ENCODE measurements at places on chromosomes 13 and 19.

DNA sequence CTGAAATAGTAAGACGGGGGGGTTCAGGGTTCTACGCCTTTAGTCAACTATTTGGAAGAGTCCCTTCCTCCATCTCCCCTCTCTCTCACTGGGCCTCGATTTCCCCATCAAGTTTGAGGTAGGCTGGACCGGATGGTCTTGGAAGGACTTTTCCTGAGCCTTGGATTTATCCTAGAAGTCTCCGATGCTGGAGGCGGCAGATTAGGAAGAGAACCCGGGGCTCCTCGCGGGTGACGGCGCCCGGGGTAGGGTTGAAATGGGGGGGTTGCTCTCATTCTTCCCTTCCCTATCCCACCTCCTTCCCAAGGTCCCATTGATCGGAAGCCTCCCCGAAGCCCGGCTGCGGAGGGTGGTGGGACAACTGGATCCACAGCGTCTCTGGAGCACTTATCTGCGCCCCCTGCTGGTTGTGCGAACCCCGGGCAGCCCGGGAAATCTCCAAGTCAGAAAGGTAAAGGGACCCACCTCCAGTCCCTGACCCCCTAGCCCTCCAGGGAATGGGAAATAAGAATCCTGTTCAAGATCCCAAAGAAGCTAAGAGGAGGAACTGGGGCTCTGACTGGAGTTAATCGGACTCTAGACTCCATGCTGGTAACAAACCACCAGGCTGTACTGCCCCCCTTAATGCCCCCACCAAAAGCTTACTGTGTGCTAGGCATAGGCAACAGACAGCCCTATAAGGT is 781 bp downstream of the QPCTL start:
- no peak for DNase-seq

- no peak for DNase-seq
These were observed 12.5 kb downstream of the CAPN12 start for GRCh38 chr19:38731654-38732301.

DNA sequence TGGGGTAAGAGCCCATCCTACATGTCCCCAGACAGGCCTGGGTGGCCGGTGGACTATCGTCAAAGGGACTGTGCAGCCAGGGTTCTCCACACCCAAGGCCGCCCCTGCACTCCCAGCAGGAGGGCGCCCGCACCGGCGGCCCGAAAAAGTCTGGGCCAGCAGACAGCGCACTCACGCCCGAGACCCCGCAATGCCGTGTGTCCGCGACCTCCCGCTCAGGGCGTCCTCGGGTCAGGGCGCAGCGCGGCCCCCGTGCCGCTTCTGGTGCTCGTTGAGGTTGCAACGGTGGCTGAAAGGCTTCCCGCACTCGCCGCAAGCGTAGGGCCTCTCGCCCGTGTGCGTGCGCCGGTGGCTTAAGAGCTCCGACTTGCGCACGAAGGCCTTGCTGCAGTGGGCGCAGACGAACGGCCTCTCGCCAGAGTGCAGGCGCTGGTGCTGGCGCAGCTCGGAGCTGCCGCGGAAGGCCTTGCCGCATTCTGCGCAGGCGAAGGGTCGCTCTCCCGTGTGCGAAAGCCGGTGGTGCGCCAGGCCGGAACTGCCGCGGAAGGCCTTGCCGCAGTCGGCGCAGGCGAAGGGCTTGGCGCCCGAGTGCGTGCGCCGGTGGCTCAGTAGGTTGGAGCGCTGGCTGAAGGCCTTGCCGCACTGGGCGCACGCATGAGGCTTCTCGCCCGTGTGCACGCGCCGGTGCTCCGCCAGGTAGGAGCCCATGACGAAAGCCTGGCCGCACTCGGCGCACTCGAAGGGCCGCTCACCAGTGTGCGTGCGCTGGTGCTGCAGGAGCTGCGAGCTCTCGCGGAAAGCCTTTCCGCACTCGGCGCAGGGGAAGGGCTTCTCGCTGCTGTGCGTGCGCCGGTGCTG is 2.8 kb upstream of the A1BG start:
- no peak for DNase-seq

DNA sequence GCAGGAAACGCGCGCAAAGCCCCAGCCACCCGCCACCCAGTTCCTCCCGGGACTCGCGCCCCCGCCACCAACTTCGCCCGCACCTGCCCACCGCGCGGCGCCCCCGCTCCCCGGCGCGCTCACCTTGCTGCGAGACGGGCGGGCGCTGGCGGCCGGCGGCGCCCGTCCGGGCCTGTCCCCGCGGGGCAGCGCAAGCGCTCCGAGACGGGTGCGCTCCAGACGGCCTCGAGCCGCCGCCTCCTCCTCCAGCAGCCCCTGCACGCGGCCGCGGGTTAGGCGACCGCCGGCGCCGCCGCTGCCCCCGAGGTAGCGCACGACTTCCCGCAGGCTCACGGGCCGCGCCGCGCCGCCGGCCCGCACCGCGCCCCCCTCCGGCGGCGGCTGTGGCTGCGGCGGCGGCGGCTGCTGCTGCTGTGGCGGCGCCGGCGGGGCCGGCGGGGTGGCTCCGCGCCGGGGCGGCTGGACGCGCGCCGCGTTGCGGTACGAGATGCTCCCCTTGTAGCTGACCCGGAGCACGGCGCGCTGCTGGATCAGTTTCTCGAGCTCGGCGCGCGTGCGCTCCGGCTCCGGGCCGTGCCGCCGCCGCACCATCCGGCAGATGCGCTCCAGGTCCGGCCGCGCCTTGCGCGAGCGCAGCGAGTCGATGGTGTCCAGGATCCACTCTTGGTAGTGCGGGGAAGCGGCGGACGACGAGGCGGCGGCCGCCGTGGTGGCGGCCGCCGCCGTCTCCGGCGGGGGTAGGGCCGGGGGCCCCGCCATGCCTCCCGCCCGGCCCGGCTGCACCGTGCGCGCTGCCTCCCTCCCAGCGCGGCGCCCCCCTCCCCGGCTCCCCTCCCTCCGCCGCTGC is 666 bp downstream of the SAMD1 start:
- DNase-seq: no peak

DNA sequence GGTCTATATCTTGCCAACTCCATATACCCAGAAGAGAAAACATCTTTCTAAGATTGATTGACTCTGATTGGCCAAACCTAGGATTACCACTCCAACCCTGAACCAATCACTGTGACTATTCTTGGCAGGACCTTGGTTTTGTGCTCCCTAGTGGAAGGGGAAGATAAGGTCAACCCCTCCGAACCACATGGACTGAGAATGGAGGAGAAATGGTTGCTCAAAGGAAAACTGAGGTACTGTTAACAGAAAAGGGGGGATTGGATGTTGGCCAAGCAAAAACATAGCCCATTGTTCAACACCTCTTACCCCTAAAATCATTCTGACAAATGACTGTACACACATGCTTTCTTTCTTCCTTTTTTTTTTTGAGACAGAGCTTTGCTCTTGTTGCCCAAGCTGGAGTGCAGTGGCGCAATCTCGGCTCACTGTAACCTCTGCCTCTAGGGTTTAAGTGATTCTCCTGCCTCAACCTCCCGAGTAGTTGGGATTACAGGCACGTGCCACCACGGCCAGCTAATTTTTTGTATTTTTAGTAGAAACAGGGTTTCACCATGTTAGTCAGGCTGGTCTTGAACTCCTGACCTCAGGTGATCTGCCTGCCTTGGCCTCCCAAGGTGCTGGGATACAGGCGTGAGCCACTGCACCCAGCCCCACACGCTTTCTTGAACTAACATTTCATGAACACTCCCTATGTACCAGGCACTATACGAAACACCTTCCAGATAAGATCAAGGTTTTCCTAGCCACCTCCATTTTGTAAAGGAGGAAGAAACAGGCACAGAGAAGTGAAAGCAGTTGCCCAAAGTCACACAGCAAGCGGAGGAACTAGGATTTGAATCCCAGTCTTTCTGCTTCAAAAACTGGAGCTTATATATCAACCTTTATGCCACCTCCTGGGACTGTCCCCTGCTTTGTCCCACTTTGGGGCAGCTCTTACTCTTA is 6.5 kb downstream of the MEIOSIN start:
- no peak for DNase-seq

GRCh38 chr13:24254146-24254841 is 55.1 kb upstream of the C1QTNF9 start:
- DNase-seq: no peak

DNA sequence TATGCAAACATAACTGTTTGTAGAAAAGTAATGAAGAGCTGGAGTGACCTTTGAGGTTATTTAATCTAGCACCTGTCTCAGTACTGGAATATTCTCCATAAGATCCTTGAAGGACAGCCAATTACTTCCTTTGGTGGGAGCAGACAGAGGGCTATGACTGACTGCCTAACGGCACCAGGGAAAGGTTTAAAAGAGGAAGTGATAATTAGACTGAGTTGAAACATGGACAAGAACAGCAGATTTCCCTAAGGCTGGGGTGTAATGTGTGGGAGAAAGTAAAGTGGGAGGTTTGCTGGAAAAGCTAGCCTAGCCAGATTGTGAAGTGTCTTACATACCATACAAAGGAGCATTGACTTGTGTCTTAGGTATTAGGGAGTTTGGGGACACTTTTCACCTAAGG is 191.3 kb upstream of the PCDH9 start:
- no peak for DNase-seq

DNA sequence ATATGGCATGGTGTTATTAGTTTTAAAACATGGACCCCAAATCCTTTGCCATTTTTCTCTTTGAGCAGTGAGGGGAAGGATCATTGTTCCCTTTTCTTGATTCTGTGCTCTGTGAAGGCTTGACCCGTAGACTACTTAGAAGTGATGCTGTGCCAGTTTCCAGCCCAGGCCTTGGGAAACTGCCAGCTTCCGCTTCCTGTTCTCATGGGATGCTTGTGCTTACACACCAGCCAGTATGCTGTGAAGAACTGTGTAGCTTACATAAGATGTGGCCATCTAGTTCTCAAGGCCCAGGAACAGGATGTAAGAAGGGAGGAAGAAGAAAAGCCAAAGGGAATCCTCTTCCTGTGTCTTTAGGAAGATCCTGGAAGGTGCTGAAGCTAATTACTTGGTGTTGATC is 180.9 kb downstream of the PCCA start:
- peak; percentile 76 for DNase-seq

- DNase-seq: no peak
These were observed 80.1 kb downstream of the ZNF486 start for GRCh38 chr19:20247016-20247683.

- DNase-seq: no peak
These were observed 157.9 kb downstream of the UQCRFS1 start for GRCh38 chr19:29054886-29055675.

GRCh38 chr13:88707646-88708045 is 1036.5 kb downstream of the SLITRK5 start:
- DNase-seq: no peak

DNA sequence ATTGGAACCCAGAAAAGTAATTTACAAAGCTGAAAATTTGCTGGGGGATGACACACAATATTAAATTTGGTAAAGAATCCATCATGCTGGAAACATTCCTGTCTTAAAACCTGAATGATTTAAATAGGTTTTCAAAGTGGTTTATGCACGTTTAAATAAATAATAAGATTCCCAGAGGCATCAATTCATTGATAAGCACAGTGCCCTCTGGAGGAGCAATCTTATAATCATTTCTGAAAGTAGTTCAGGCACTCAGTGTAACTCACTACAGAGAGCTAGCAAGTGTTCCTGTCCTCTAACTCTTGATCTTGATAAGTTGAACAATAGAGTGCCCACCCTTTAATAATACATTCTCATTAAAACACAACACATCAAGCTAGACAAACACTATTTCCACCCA is 43.5 kb upstream of the SHISA2 start:
- DNase-seq: no peak

DNA sequence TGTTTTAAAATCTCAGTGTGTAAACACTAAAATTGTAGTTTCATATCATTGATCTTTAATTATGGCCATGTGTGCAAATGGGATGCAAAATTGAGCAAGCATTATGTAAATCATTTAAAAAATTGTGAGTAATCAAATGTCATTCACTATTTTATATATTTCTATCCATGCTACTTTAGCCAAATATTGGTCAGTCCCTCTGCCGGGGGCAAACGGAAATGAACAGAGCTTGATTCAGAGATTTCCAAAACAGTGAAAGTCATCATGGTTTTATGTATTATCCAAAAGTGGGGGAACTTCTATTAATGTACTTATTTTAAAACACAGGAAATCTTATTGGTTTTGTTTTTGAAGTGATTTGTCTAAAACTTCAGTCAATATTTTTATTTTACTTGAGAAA is 219.1 kb downstream of the IRS2 start:
- DNase-seq: no peak

- DNase-seq: no peak
These were observed 862.9 kb downstream of the UQCRFS1 start for GRCh38 chr19:28350037-28350436.

DNA sequence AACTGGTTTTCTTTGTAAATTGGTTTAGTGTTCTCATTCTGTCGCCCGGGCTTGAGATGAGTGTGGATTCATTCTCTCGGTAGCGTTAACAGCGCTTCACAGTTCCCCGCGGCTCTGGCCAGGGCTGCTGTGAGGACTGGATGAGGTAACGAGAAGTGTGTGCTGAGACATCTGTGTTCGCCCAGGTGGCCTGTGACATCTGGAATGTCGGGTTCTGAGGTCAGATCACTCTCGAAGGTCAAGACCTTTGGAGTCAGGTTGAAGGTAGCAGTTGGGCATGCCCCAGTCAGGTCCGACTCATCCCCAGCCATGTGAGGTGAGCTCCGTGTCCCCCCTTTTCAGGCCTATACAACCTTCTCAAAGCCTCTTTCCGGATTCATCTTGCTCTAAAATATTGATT is 13.4 kb upstream of the TUBGCP3 start:
- no peak for DNase-seq

- DNase-seq: no peak
These were observed 323.6 kb downstream of the TDRD3 start for GRCh38 chr13:60720590-60720989.

DNA sequence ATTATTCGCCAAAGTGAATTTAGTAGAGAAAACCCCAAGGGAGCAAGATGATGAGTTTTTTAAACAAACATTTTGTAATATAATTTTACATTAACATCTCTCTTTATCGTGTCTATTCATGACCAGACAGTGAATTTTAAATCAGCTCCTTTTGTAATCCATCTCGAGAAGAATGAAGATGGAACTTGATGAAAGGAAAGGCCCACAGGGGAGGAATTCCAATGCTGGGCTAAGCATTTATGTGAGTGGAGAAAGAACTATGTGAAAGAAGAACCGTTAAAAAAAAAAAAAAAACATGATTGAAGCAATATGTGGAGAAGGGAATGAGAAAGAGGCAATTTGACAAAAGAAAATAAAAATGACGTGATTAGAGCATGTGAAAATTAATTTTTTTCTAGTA is 170.6 kb downstream of the KCTD12 start:
- DNase-seq: no peak

DNA sequence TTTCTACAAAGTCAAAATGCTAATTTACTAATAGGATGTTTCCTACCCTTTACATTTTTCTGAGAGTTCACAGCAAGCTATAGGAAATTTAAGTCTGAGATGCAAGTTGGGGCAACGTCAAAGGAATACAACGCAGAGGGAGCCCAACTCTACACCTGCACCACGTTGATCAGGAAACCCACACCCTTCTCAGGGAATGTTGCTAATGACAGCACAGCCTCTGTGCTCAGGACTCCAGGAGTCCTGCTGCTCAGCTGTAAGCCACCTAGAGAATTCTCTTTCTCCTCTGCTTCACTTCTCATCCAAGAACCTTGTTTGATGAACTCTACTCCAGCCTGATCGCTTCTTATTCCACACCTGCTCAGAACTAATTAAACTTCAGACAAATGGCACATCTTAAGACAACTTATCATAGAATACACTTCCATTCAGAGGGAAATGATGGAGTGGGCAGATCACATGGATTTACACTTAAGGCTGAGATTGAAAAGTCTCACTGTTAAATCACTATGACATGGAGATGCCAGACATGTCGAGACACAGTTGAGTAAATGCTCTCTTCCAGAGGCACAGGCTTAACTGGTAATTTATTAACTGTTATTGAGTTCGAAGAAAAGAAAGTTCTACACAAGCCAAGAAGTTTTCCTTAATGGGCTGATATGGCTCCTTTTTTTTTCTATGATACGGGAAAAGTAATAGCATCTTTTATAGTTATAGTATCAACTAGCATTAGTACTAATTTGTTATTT is 811.6 kb upstream of the ARGLU1 start:
- no peak for DNase-seq
